Stimulated activated CD8-positive, alpha-beta memory T cell treated with anti-CD3 and anti-CD28 coated beads, Interleukin-4, amount 100 ng/mL, for 4 hours (primary cell): ENCODE measurements at places on chromosomes 2 and 18.

DNA sequence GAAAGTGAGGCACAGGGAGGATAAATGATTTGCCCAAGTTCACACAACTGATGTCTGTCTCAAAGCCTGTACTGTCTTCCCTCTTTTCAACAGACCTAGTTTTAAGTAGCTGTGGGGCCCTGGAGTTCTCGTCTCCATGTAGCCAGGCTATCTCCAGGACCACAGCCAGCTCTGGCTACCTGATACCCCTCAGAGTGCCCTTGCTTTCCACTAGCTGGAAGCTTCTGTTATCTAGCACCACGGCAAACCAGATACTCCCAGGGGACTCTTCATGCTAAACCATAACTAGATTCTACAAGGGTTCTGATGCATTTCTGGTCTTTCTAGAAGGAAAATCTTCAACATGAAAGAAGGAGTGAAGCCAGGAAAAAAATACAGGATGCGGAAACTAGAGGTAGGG, 137.3 kb downstream of the GALNT14 start:
- no peak for DNase-seq

- no peak for DNase-seq
These were observed 59.0 kb downstream of the TMEM247 start for GRCh38 chr2:46538393-46538792.

DNA sequence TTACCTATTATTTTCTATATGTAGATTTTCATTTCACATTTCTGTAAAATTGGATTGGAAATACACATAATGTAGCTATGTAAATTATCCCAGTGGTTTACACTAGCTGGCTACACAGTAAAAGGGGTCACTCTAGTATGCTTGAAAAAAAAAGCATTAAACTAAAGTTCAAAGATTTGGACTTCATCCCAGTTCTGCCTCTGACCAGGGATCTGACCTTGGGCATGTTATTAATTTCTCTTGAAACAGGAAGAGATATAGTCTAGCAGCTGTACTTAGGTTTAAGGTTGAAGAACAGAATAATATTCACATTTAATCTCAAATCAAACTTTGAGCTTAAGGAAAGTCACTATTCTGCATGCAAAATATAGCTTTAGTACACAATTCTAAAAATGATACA, 64.5 kb upstream of the RPE start:
- no peak for DNase-seq

- DNase-seq: no peak
These were observed 1.2 kb upstream of the ME2 start for GRCh38 chr18:50877545-50878265.

- no peak for DNase-seq
These were observed 91.2 kb upstream of the SESTD1 start for GRCh38 chr2:179355881-179356280.

- peak; percentile 5 for DNase-seq
These were observed 681 bp upstream of the ROCK2 start for GRCh38 chr2:11344956-11345677.

DNA sequence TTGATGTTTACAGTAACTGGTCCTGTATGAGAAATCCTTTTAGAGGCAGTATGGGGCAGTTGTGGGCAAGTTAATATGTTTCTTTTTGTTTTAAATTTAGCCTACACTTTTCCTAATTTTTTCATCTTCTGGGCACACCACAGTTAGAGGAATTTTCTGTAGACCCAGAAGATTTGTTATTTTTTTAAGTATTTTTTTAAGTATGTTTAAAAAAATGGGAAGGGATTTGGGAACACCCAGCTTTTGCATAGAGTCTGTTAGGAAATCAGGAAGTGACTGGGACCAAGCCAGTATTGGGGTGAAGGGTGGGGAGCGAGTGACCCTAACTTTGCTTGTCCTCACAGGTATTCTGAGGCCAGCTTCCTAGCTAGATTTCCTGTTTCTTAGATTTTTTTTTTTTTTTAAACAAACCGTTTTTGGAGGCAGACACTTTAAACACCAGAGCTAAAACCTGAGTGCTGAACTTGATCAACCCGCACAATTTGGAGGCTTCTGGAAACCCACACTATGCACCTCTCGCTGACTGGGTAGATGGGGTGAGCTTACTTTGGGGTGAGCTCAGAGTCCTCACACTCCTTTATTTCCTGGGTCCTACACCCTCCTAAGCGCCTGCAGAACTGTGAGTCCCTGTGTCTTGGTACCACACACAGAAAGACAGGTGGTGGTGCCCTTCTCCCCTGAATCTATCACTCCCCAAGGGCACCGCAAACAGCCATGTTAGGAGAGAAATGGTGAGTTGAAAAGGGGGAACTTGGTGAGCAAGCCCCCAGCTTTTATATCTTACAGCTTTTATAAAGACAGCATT, 5.2 kb downstream of the GATA6 start:
- DNase-seq: no peak

DNA sequence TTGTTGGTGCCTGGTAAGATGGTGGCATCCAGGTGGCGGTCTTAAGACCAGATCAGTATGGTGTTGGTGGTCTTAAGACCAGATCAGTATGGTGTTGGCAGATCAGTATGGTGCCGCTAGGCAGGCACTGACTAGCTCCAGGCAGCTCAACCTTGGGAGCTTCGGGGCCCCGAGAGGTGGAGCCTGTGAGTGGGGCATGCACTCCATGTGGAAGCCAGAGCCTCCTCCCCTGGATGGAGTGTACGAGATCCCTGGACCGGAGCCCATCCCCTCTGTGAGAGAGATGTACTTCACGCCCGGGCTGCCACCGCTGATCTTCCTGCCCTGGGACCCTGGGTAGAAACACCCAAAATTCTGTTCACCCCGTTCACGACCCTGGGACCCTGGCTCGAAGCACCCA, 19.0 kb downstream of the MALT1 start:
- DNase-seq: no peak

DNA sequence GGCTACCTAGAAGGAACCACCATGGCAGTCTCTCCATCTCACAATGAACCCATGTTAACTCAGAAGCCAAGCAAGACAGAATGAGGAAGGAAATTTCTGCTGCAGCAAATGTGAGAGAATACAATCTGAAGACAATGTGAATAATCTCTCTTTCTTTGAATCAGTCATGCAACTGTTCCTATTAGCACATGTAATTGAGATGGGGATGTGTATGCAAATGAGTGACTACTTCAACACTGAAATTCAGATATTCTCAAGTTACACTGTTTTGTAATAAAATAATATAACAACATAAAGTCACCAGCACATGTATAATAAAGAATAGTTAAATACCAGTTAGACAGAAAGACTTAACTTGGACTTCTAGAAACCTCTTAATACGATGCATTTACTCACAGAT, 1200.6 kb upstream of the PIK3C3 start:
- DNase-seq: no peak

- no peak for DNase-seq
These were observed 99.3 kb downstream of the COL6A3 start for GRCh38 chr2:237314681-237315080.

DNA sequence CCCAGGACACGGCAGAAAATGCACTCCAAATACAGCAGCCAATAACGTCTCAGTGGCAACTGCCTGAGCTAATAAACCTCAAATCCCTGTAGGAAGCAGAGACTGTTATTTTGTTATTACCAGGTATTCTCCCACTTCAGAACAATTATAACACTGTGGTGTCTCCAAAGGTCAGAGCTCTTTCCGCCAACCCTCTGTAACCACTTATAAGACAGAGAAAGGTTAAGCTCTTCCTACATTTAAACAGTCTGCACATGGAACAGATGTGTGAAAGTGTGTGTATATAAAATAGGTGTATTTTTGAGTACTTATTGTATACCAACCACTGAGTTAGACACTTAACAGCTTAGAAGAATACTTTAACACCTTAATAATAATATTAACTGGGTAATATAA, 64.1 kb downstream of the FBXO15 start:
- no peak for DNase-seq

DNA sequence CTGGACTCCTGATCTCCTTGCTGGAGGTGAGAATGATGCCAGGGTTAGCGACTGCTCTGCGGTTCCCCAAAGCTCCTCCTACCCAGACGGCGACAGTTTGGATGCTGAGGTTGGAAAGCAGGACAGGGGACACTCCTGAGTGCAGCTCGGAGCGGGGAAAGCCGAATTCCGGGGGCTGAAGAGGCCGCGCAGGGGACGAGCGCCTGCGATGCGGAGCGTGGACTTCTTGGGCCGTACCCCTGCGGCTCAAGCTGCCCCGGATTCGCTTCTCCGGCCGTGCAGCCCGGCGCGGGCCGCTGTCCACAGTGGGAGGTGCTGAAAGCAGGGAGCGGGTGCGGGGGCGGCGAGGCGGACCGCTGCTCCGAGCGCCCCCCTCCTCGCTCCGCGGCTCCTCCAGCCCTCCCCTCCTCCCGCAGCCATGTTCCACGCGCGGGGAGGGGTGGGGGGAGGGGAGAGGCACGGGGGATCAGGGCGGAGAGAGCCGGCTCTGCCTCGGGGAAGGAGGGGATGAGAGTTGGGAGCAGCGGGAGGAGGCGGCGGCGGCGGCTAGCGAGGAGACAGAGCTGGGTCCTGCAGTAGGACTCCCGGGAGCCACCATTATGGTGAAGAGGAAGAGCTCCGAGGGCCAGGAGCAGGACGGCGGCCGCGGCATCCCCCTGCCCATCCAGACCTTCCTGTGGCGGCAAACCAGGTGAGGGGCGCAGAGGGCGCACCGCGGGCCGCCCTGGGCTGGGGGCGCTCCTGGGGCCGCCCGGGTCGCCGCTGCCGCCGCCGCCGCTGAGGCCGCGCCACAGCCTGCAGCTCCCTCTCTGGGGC, at the start of gene UNC80:
UNC80 (plus strand) TSS at position 359 of the 816 bp plus-strand sequence; CDS start at position 600, 241 bp downstream.
- DNase-seq: no peak
